ENCODE measurements at places on chromosomes 2 and 18.

DNA sequence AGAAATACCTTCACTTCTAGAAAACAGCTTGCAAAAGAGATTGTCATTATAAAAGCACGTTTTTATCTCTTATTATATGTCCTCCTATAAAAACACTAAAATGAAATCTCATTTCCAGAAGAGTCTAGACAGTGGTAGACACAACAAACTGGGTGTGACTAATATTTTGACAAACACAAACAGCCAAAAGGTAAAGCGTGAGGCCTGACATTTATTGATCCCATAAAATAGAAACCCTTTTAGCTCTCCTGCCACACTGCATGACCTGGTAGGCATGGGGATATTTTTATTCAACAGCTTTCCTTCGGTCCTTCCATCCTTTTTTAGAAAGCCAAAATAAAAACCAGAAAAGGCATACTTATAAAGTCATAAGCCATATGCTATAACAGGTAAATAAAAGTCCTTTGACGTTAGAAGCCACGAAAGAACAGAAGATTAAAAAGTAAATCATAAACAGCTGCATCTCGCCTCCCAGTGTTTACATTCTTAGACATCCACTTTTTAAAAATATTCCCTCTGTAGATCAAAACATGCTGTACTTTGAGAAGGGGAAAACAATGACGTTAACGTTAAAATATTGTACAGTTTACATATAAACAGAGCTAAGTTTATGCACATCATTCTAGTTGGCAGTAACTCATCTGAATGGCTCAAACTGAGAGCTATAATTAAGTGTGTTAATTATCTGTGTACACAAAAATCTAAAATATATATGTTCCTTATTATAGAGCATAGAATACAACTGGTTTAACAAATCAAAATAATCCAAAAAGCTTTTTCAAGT lies 44.6 kb downstream of the IRS1 start:
- no peak for DNase-seq

- DNase-seq: no peak
Measured at GRCh38 chr18:37779220-37779619, 213.6 kb upstream of the CELF4 start.

GRCh38 chr2:152716805-152717227 lies 445 bp downstream of the PRPF40A start:
- peak; percentile 27 for DNase-seq

DNA sequence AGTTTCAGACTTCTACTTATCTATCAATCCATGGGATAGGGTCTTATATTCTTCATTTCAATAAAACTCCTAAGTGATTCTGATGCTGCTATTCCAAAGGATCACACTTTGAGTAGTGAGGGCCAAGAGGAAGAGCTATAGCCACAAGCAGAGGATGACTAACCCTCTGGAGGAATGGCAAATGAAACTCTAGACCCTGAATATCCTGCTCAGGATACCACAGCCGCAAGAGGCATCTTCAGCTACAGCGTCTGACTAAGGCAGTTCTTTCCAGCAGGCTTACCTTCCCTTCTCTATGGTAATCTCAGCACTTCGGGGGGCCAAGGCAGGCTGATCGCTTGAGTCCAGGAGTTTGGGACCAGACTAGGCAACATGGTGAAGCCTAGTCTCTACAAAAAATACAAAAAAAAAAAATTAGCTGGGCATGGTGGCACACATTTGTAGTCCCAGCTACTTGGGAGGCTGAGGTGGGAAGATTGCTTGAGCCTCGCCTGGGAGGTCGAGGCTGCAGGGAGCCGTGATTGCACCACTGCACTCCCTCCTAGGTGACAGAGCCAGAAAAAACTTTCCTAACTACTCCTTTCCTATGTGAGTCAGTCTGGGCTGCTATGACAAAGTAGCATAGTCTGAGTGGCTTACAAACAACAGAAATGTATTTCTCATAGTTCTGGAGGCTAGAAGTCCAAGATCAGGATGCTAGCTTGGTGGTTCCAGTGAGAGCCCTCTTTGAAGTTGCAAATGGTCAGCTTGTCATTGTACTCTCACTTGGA lies 371.9 kb downstream of the IRS1 start:
- DNase-seq: no peak

GRCh38 chr2:15561574-15562344 lies 625 bp upstream of the NBAS start:
- no peak for DNase-seq

- no peak for DNase-seq
Measured at GRCh38 chr2:239327536-239328350, 73.1 kb downstream of the HDAC4 start.

- DNase-seq: no peak
Measured at GRCh38 chr18:23547846-23548245, 38.5 kb downstream of the NPC1 start.

DNA sequence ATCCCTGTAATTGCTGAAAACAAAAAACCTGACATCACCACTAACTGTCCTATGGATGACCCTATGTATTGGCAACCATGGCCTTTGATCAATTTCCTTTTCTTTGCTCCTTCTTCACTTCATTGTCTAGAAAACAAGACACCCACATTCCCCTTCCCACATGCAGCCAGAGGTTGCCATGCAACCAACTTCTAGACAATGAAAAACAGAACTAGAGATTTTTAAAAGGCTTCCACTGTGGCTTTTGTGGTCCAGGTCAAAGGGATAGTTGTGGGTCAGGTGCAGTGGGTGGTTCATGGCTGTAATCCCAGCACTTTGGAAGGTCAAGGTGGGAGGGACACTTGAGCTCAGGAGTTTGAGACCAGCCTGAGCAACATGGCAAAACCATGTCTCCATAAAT lies 139.3 kb upstream of the DOK6 start:
- DNase-seq: no peak

GRCh38 chr18:25457601-25458000 lies 105.6 kb upstream of the ZNF521 start:
- no peak for DNase-seq

- DNase-seq: peak; percentile 86
Measured at GRCh38 chr2:13779996-13780395, 852.5 kb upstream of the LRATD1 start.

- DNase-seq: no peak
Measured at GRCh38 chr2:217996361-217996760, 6.4 kb downstream of the TNS1 start.

- DNase-seq: no peak
Measured at GRCh38 chr2:38835990-38836389, 39.7 kb downstream of the DHX57 start.

DNA sequence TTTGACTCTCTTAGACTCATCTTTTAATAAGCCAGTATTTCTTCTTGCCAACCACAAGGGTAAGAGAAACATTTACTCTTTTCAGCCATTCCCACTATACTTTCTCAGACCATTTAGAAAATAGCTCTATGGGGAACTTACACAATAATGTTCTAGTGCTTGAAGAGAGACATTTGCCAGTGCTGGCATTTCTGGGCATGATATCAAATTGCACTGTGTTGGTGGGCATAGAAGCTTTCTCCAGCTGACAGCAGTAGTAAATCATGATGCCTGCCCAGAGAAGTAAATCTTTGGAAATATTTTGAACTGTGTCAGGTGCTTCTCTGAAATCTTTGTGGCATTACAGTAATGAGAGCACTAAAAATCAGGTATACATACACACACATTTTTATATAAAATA lies 346.6 kb downstream of the CBLN2 start:
- DNase-seq: no peak

DNA sequence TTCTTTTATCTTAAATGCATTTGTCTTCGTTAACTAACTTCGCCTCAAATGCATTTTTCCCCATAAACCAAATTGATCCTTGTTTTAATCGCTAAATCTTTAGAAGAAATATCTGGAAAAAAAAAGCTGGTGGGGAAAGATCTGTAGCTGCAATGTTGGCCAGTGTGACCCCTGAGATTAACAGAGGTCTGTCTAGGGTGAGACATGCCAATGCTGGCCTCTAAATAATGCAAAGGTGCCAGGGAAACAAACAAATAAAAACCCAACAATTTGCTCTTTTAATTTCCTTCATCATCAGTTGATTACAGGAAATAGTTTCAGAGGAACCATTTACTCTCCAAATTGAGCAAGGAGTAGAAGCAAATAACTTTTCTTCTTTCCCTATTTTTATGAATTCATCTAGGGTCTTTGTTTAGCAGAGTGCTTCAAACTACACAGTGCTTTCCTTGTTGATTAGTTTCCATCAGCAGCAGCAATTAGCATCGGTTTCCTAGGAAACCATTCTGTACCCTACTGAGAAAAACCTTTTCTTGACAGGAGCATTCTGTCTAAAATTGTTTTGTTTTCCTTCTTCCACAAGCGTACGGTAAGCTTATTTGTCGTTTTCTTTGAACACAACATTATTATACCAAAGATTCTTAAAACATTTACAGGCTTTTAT lies 100.5 kb upstream of the UNC80 start:
- DNase-seq: peak; percentile 21

DNA sequence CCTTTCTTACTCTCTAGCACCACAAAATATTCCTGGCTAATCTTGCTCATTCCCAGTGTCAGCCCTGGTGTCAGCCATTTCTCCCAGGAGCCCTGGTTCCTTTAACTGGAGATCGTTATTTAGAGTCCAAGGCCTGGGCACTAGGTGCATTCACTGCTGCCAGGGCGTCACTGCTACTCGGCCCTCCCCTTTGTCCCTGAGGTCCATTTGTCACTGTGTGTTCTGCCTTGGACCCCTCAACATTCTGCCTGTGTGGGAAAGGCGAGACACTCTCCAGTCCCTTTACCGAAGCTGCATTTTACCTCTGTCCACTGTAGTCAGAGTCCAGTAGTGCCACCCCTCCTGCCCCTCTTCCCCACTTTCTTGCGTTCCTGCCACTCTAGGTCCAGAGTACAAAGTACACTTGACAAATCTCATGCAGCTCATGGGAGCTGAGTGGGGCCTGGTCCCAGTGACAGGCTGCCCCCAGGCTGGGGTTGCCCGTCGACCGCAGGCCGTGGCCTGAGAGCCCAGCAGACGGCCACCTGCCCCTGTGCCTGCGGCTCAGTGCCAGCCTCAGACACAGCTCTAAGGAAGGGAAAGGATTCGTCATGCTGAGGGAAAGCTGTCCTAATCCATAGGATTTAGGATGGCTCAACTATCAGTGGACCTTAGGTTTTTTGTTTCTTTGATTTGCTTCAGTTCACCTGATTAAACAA lies 52.1 kb downstream of the COPS8 start:
- DNase-seq: no peak

- no peak for DNase-seq
Measured at GRCh38 chr2:77201755-77202154, 320.4 kb downstream of the LRRTM4 start.

DNA sequence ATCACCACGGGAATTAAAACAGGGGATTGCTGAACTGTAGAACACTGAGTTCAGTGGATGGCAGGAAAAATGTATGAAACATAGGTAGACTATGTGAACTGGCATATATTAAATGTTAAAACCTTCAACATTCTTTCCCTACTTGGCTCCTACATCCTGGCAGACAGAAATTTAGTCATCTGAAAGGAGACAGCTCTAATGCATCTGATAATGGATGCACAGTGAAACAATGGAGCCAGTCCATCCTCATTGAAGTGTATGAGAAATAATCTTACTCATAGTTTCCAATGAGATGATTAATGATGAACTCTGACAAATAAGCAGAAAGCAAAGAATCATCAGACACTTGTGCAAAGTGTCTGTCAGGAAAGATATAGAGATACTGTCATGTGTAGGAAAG lies 1629.7 kb upstream of the TMEFF2 start:
- no peak for DNase-seq

GRCh38 chr18:35991696-35992095 lies 19.2 kb downstream of the RMP24 start:
- no peak for DNase-seq

- DNase-seq: peak; percentile 92
Measured at GRCh38 chr2:1010415-1010930, 59.8 kb downstream of the SNTG2 start.

GRCh38 chr2:177923323-177923722 lies 149.3 kb downstream of the PDE11A start:
- no peak for DNase-seq

DNA sequence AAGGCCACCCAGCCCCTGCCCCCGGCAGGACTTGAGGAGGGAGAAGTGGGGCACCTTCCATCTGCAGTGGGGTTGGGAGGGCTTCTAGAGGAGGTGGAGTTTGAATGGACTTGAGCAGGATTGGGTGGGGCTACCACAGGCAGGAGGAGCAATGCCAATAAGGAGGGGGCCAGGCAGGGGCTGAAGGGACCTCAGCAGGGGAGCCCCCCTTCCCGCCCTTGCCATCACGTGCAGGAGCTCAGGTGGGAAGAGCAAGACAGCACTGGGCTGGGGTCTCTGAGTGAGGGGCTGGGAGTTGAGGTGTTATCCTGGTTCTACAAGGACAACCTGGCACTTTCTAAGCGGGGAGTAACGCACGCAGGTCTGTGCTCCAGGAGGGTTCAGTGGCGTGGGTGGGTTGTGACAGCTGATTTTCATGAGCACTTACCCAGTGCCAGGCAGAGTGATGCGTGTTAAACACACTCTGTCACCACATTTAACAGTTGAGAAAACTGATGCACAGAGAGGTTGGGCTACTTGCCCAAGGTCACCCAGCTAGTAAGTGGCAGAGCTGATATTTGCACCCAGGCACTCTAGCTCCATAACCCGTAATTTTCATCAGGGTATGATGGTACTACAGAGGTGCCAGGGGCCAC lies 4.8 kb downstream of the CHRND start:
- DNase-seq: no peak

DNA sequence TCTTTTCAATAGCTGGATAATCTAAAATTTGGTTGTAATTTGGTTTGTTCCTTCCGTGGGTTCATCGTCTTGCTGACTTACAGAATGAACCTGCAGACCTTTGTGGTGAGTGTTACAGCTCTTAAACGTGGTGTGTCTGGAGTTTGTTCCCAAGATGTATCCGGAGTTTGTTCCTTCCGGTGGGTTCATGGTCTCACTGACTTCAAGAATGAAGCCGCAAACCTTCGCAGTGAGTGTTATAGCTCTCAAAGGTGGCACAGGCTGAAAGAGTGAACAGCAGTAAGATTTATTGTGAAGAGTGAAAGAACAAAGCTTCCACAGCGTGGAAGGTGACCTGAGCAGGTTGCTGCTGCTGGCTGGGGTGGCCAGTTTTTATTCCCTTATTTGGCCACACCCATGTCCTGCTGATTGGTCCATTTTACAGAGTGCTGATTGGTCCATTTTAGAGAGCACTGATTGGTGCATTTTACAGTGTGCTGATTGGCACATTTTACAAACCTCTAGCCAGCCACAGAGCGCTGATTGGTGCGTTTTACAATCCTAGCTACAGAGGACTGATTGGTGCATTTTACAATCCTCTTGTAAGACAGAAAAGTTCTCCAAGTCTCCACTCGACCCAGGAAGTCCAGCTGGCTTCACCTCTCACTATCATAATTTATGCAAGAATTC lies 16.6 kb downstream of the RALB start:
- no peak for DNase-seq
